Spinal cord (tissue), 10 donors: ENCODE measurements at places on chromosomes 5 and 9. TPM values are rescaled to one million over a fixed set of nuclear protein-coding genes. Genes with fewer than 3 reads are reported as not detected.

SARDH gene
- 6.9 TPM for total RNA-seq

ANXA1 gene
- 173 TPM for total RNA-seq

ARID3C gene
- total RNA-seq: 0.33 TPM

DNA sequence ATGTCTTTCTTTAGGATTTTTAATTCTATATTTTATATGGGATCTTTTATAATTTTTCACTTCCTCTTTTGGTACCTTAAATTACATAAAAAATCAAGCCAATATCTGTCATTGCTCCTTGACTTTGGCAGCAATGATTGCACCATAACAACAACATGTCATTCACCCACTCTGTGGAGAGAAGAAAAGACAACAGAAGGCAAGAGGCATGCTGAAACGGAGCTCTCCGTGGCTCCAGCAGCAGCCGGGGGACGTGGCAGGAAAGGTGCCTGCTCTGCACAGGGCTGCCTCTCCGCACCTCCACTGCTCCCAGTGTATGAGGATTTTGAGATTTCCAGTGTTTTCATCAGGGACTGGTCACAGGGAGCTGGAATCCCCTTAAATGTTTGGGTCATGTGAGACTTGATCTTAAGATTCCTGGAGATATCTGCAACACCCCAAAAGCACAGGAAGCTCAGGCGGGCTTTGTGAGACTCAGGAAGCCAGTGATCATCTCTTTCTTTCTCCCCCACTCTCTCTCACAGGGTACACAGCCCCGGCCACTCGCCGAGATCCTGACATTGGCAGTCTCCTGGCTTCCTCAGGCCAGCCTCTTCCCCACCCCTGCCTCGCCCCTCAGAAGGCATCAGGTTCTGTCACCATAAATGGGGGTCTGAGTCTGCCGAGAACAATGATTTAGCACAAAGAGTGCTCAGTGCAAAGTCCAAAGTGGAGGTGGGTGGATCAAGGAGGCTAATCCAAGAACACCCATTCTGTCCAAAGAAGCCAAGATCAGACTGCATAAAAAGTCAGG lies 74.6 kb downstream of the ACTL7B start:
- peaks cover 17% of the 10 kb centered on the region for H3K4me1 ChIP-seq
- no peak overlapping the region for H3K27ac ChIP-seq
- no peak overlapping the region for H3K4me3 ChIP-seq
- H3K27me3 ChIP-seq: no peaks in the 10 kb centered on the region
- no peak for DNase-seq

- no peak overlapping the region for H3K27ac ChIP-seq
- DNase-seq: no peak
- no peaks in the 10 kb centered on the region for H3K27me3 ChIP-seq
- H3K36me3 ChIP-seq: no peaks in the 10 kb centered on the region
- H3K4me1 ChIP-seq: peaks cover 5% of the 10 kb centered on the region
- no peak overlapping the region for H3K4me3 ChIP-seq
Observed at GRCh38 chr9:8845808-8846207, 1046.2 kb upstream of the DMAC1 start.

DNA sequence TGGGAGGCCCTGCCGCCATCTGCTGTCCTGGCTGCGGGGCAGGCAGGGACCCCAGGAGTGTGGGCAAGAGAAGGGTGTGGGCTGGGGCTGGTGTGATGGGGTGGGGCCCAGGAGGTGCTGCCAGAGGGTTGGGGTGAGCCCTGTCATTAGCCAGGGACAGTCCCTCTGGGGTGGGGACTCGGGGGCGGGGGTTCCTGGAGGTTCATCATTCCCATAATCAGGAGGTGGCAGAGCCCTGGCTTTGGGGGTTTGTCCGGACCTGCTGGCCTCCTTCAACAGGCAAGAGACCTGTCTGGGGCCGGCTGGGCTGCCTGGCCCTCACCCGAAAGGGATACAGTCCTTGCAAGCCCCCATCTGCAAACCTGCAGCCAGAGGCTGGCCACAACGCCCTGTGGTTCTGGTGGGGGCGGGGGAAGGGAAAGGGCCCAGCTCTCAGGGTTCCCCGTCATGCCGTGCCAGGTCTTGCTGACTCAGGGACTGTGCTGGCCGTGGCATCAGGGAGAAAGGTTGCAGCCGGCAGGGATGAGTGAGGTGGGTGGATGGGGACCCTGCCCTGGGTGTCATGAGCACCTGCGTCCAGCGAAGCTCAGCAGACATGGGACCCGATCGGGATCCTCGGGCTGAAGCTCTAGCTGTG lies 65.2 kb downstream of the MRPL36 start:
- H3K4me3 ChIP-seq: no peak overlapping the region
- H3K27me3 ChIP-seq: no peaks in the 10 kb centered on the region
- H3K36me3 ChIP-seq: no peaks in the 10 kb centered on the region
- H3K4me1 ChIP-seq: peaks cover 6% of the 10 kb centered on the region
- DNase-seq: no peak
- no peak overlapping the region for H3K27ac ChIP-seq

DNA sequence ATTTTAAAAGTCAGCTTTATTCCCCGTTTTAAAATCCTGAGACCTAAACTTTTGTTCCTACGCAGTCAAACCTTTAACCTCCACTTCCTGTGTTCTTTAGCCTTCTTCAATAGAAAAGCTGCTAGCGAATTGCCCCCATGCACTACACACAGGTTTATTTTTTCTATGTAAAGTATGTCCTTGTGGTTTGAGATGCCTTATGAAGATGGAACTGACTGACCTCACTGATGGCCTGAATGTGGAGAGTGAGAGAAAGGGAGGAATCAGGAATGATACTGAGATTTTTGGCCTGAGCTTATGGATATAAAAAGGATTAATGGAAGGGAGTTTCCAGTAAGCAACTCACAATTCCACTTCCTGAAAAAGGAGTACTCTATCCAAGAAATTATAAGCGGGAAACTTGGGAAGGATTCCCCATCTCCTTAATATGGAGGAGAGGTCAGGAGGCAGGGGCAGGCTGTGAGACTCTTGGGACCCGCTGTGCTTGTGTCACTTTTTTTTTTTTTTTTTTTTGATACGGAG lies 89.5 kb downstream of the UGCG start:
- no peaks in the 10 kb centered on the region for H3K36me3 ChIP-seq
- DNase-seq: no peak
- no peak overlapping the region for H3K27ac ChIP-seq
- no peak overlapping the region for H3K4me3 ChIP-seq
- H3K27me3 ChIP-seq: no peaks in the 10 kb centered on the region
- no peaks in the 10 kb centered on the region for H3K4me1 ChIP-seq

- DNase-seq: no peak
- H3K27me3 ChIP-seq: no peaks in the 10 kb centered on the region
- no peaks in the 10 kb centered on the region for H3K36me3 ChIP-seq
- no peak overlapping the region for H3K4me3 ChIP-seq
Observed at GRCh38 chr9:1880038-1880565, 135.0 kb upstream of the SMARCA2 start.
